GM19239 (cell line): ENCODE measurements at places on chromosomes 11 and 22.

DNA sequence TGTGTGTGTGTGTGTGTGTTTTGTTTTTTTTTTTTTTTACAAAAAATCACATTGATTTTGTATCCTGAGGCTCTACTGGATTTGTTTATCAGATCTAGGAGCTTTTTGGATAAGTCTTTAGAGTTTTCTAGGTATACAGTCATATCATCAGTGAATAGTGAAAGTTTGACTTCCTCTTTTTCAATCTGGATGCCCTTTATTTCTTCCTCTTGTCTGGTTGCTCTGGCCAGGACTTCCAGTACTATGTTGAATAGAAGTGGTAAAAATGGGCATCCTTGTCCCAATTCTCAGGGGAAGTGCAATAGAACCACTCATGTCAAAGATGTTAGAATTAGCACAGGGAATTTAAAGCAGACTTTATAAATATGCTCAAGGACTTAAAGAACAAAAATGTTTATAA lies 32.6 kb upstream of the PRDM11 start:
- DNase-seq: no peak

- no peak for DNase-seq
Measured at GRCh38 chr11:10410844-10411200, 44.2 kb upstream of the AMPD3 start.

DNA sequence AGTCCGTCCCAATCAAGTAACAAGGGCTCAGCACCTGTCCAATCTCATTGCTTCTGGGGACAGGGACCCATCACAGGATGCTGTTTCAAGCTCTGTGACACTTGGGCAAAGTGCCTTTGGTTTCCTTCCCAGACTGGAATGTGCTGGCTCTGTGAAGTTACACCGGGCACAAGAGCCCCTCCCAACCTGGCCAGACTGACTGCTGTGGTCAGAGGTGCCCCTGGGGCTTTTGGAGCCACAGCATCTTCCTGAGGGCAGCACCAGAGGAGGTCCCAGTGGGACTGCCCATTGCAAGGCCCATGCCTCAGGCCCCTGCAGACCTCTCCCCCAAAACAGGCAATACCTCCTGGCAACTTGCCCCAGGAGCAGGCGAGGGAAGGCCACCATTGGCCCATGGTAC lies 155.2 kb upstream of the GRK3 start:
- DNase-seq: no peak

DNA sequence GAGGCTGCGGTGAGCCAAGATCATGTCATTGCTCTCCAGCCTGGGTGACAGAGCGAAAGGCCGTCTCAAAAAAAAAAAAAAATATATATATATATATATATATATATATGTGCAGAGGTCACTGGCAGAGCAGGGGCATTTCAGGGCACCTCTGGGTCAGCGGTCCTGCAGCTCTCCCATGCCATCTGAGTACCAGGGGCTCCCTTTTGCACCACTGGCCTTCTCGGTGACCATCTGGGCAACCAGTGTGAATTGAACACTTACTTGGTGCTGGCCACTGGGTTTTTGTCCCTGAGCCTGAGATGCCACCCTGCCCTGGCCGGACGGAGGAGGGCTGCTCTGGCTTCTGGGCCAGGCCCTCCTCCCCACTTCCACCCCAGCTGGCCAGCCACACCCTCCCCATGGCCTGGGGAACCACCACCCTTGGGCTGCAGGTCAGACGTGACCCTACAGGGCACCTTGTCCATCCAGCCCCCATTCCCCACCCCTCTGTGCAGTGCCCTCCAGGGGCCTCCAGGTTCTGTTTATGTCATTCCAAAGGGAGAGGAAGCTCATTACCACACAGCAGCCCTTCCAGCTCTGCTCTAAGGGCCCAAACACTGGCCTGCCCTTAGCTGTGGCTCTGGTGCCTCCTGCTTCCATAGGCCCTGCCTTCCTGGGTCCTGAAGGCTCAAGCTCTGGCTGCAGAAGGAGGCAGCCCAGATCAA lies 10.3 kb downstream of the MAPK8IP1 start:
- no peak for DNase-seq

GRCh38 chr11:30717009-30717408 lies 130.9 kb upstream of the MPPED2 start:
- DNase-seq: no peak

DNA sequence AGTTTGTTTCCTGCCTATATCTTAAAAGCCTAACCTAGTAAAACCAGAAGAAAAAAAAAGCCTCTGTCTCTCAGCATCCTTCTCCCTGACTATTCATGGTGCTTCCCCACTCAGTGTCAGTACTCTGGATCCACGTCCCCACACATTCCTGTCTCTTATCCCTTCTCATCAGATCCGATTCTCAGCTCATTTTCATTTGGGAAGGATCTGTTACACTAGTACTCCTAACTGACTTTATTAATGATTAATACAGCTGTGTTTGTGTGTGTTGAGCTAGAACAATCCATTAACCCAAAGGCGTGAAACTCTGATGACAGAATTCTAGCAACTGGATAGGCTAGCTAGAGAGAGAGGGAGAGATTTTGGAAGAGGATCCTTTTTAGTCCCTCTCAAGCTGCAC lies 1.5 kb downstream of the PRRG4 start:
- DNase-seq: no peak

DNA sequence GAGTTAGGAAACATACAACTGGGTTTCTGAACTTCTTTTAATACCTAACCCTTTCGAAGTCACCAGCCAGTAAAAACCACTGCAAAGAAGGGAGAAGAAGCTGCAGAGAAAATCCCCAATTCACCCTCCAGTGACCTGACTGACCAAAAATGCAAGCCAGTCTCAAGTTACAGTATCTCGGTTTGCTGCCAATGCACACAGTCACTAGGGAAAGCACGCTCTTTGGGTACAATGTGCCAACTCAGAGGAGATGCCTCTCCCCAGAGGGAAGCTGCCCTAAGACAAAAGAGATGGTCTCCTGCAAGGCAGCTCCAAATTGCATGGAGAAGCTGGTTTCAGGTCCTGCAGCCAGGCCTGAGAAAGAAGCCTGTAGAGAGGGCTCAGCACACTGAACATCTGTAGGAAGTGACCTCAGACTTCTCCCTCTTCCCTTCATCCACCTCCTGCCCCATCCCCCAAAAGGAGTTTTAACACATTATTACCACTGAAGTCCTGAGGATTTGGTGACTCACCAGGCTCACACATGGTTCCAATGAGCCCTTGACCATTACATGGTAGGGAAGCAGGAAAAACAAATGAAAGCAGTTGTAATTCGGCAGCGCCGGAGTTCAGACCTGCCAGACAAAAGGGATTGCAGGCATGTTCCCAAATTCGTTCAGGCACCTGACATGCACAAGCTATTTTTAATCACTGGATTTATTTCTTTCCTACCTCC lies 90.1 kb downstream of the ETS1 start:
- no peak for DNase-seq

DNA sequence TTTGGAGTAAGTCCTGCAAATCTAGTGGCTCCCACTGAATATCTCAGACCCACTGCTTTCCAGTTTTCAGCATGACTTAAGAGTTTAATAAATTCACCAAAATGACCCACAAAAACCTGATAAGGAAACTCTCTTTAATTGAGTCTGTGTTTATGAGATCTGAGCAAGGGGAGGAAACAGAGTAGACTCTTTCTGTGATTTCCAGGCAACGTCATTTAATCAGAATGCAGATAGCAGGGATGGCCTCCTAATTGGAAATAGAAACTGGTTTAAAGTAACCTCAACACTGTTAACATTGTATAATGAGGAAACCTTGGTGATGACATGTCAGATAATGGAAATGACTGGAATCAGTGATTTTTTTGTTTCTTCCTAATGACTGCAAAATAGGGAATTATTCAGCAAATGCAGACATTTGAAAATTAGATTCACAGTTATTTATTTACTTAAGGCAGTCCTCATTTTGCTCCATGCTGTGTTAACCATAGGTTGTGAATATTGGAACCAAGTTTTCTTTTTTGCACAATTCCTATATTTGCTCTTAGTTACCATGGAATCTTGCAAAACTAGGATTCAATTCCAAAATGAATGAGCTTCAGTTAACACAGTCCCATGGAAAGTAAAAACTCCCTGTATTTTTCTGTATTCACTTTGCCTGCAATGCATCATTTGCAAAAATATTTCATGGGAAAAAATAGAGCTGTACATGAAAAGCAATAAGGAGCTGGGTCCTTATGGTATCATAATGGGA lies 1324.5 kb downstream of the LRRC4C start:
- no peak for DNase-seq

DNA sequence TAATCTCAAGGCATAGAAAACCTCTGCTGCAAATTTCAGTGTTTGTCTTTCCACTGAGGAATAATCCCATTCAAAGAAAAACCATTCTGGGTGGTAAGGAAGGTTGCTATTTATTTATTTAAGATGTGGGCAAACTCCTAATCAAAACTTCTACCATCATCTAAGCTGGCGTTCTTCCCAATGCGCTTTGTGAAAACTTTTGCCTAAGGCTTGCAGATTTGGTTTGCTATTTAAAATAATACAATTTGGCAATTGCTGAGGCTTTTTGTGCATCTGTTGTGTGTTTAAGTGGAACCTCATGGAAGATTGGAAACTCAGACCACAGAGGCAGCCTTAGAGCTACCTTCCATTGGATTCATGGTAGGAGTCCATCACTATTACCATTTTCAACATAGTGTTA lies 309.0 kb downstream of the BLID start:
- DNase-seq: no peak

DNA sequence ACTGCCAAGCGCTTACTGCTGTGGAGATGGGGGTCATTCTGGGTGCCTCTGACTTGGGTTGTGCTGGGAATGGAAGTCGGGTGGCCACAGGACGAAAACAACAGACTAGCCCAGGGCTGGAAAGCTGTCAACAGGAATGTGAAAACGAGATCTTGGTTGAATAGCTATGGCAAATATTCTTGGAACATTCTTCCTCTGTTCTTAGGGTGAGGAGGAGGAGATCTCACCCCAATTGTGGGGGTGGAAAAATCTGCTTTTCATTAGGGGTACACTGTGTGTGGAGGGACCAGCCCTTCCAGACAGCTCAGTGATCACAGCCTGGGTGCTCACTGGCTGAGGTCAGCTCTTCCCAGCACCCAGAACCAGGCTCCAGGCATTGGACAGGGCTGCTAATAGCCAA lies 52.0 kb upstream of the PRSS23 start:
- no peak for DNase-seq

DNA sequence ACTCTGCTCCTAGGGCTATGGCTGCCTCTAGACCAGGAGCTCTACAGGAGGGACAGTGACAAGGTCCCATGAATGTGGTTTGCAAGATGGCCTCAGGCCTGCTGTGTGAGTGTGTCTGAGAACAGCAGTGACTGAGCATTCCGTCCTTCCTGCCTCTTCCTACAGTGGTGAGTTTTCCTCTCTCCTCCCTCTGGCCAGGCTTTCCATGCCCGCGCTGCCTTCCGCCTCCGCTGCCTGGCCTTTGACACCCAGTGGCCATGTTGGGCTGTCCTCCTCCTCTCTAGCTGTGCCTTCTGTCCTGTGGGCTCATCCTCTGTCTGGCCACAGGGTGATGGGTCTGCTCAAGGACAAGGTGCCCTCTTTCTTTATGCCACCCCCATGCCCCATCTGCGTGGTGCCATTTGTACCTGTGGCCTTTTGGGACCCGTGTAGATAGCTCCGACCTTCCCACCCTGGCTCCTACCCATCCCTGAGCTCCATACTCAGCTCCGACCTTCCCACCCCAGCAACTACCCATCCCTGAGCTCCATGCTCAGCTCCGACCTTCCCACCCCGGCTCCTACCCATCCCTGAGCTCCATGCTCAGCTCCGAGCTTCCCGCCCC lies 970.4 kb downstream of the BRD1 start:
- DNase-seq: no peak

DNA sequence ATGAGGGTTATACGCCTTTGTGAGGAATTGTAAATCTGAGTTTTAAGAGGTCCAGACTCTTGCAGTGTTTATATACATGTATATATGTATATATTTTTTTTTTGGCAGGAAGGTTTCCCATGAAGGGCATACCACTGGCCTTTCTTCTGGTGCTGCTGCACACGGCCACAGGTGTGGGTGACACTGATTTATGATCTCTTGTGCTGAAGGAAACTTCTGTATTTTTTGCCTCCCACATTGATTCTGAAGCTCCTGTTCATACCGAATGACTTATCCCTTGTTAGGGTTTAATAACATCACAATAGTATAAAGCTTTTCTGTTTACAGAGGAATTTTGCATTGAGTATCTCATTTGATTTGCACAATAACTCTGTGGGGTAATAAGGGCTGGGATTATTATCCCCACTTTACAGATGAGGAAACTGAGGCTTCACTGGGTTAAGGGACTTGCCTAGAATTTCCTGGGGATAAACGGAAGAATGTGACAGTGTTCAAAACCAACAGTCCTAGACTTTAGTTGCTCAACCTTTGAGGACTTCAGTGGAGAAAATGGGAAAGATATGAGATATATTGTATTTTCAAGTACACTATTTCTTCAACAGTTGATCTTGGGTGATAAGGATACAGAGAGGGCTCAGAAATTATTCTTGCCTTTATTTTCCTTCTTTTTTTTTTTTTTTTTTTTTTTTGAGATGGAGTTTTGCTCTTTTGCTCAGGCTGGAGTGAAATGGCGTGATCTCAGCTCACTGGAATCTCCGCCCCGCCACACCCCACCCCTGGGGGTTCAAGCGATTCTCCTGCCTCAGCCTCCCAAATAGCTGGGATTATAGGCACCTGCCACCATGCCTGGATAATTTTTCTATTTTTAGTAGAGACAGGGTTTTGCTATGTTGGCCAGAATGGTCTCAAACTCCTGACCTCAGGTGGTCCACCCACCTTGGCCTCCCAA lies 70.1 kb downstream of the MICAL2 start:
- no peak for DNase-seq

- DNase-seq: no peak
Measured at GRCh38 chr11:8739309-8739793, 56.8 kb downstream of the RPL27A start.

DNA sequence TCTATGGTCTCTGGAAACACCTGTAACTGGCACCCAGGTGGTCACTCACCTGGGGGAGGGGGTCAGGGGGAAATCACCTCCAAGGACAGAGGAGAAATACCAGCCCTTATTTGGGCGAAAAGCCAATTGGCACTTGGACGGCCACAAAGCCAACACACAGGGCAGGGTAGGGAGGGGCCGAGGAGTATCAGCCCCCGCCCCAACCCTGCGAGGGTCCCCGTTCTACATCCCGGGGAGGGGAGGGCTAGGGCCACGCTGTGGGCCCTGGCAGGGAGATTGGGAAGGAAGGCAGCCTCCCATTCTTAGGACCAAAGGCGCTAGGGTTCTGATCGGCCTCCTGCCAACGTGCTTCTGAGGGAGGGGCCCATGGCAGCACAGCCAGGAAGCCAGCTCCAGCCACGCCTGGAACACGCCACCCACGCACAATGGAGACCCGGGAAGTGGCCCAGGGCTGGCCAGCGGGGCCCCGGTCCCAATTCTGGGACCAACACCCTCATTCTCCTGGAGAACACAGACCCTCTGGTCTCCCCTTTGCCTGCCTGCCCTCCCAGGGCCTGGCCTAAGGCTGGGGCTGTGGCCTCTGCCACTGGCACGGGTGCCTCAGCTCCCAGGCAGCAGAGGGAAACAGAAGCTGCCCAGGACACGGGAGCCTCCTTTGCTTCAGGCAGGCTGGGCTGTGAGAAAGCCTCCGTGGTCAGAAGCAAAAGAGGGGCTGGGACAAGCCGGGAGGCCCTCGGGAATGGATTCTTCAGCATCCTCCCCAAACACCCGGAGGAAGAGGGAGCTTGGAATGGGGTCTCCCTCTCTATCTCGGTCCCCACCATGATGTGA lies 7.4 kb downstream of the CBX6 start:
- DNase-seq: no peak
